NCI-H2081 (cell line): ENCODE measurements at places on chromosomes 5 and 9.

DNA sequence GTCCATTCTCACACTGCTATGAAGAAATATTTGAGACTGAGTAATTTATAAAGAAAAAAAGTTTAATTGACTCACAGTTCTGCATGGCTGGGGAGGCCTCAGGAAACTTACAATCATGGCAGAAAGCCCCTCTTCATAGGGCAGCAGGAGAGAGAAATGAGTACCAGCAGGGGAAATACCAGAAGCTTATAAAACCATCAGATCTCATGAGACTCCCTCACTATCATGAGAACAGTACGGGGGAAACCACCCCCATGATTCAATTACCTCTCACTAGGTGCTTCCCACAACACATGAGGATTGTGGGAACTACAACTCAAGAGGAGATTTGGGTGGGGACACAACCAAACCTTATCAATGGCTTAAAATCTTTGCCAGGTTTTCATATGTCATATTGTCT lies 20.3 kb upstream of the TENT4A start:
- DNase-seq: no peak

DNA sequence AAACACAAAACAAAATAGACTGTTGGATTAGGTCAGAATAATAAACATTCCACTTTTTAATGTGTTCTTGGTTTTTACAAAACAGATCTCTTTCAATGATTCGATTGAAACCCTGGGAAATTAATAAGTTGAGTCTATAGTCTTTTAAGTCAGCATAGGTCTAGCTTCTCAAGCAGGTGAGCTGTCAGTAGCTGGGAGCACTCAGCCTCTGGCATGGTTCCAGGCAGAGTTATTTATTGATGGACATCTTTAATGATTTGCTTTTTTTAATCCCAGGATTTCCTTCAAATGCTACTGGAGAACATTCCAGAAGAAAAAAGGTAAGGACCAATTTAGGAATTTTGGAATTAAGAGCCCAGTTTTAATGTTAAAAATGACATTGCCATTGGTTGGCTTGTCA lies 241.0 kb downstream of the AOPEP start:
- no peak for DNase-seq

- DNase-seq: no peak
These were observed 28.8 kb downstream of the ANXA6 start for GRCh38 chr5:151128817-151129216.

GRCh38 chr5:141345327-141345726 lies 1.7 kb downstream of the PCDHGA3 start:
- DNase-seq: no peak

- peak; percentile 89 for DNase-seq
These were observed 1638.5 kb upstream of the C9orf72 start for GRCh38 chr9:29211580-29212396.

DNA sequence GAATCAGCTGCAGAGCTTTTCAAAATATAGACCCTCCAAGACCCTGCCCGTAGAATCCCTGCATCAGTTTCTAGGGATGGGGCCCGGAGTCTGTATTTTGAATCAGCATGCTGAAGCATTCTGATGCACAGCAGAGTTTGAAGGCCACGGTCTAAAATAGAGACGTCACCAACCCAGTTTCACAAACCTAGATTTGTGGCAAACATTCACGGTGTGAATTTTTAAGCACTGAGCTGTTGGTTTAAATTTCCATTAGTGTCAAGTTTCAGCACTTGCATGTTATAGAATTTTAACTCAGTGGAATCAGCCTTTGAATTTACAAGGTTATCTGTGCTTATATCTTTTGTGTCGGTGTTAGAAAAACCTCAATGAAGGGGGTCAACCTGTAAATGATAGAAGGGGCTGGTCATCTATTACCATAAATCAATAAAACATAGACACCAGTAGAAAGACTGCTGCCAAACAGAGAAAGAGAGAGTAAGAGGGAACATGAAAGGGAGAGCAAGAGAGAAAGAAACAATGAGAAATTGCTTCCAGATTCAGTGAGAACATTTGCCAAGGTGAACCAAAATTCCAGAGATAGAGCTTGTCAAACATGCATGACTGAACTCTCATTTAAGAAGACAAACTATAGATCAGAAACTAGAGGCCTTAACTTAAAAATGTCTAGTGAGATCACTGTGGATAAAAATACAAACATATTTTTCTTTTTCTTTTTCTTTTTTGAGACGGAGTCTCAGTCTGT lies 414.9 kb downstream of the ZSWIM6 start:
- no peak for DNase-seq

- DNase-seq: no peak
These were observed 73.4 kb downstream of the C9orf85 start for GRCh38 chr9:71984831-71985281.

- no peak for DNase-seq
These were observed 31.0 kb downstream of the ANKH start for GRCh38 chr5:14840624-14841023.

DNA sequence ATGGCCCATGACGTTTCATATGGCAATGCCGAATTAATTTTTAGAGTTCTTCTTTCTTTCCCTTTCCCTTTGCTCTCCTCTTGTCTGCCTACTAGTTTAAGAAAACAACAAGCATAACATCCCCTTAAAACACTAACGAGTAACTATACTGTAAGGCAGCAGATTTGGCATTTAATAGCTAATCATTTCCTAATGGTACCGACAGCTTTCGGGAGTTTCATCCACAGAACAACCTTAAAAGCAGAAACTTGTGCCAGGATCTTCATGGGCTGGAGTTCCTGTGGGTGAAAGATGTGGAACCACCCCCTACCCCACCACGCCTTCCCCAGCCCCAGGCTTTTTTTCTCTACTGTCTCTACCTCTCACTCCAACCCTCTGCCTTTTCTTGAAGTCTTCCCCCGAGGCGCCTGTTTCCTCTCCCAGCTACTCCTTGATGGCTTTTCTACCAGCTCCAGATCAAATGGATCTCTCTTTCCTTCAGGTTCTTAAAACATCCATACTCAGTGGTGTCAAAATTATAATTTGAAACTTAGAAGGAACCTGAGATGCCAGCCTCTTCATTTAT lies 319.5 kb downstream of the PIK3R1 start:
- no peak for DNase-seq

GRCh38 chr9:133944746-133945135 lies 47.4 kb downstream of the VAV2 start:
- no peak for DNase-seq

GRCh38 chr9:130394320-130394719 lies 50.4 kb upstream of the ASS1 start:
- no peak for DNase-seq

- no peak for DNase-seq
These were observed 27.6 kb downstream of the ZDHHC11B start for GRCh38 chr5:756865-757345.

DNA sequence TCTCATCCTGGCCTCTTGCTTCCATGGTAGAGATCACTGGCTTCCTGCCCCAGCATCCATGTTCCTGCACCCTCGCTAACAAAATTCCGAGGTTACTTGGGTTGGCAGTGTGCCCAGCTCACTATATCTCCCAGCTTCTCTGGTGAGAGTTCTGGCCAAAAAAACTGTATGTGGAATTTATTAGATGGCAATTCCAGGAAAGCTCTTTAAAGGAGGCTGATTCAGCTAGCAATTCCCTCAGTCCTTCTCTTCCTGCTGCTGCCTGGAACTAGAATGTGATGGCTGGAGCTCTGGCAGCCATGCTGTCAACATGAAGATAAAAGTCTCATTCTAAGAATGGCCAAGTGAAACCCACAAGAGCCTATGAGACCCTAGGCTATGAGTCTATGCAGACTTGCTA lies 88.8 kb downstream of the SECISBP2 start:
- DNase-seq: no peak

- DNase-seq: no peak
These were observed 119.5 kb upstream of the ACOT12 start for GRCh38 chr5:81513473-81513872.

GRCh38 chr9:97366889-97367288 lies 45.0 kb upstream of the TDRD7 start:
- DNase-seq: no peak

DNA sequence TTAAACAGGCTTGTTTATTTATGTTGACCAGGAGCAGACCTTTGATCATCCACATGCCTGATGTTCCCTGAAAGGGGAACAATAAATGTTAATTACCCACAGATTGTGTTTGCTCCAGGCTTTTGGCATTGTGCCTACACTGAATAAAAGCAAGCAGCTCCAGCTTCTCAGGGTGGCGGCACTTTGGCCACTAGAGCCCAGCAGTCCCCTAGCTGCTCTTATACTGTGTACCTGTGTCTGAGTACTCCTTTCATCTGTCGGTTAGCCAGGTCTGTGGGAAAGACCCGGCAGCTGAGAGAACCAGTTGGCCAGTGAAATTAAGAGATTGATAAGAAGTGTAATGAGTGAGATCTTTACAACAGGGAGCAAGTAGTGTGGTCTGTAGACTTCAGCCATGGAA lies 254.8 kb upstream of the FTMT start:
- no peak for DNase-seq

DNA sequence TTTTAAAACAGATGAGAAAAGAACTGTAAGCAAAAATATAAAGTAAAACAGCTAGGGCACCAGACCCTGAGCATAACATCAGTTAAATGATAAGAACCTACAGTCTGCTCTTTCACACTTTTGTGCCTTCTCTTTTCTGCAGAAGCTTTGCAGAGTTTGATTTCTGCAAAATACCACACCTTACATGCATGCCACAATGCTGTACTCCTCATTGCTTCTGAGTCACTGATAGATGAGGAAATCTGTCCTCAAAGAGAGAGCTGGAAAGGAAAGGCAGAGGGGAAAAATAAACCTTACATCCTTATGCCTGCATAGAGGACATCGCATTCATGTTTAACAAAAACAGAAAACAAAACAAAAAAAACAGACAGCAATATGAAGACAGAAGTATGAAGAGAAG lies 142.9 kb downstream of the ATPSCKMT start:
- DNase-seq: no peak

DNA sequence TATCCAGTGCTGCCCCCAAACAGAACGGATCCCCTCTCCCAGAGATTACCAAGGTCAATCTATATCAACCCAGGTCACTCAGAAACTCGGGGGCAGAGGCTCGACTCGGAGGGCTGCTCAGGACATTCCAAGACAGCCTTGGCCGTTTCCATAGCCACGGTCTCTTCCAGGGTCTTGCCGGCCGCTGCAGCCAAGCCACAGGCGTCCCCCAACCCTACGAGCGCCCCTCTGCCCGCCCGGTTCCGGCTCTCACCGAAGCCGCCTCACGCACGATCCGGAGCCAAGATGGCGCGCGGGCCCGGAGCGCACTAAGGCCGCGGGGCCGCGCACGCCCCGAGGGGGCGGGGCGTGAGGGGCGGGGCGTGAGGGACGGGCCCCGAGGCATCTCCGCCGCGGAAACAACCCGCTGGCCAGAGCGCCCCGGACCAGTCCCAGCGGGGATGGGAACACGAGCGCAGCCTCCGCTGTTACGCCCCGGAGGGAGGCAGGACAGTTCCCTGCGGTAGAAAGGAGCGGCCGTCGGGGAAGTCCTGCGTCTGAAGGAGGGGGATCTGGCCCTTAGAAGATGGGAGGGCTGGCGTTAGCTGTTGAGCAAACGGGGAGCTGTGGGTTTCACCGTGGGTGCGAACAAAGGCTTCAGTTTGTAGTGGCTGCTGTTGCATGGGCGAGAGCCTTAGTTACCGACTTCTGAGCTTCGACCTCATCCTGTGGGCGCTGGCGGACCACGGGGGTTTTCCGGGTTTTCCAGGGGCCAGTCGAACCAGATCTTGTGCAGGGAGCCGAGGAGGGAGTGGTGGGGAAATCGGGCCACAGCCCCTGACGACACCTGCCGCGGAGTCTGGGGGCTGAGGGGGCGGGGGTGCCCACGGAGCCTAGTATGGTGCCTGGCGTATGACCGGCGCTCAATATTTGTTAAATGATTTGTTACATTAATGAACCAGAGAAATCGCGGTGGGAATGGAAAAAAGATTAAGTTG lies at the start of gene RPP25L:
Gene RPP25L, minus strand, starts transcription at position 287 of the 977 bp plus-strand sequence. CDS start 801 bp downstream, outside the sequence.
- DNase-seq: peak; percentile 89

- DNase-seq: no peak
These were observed 46.9 kb downstream of the FNIP1 start for GRCh38 chr5:131749723-131750470.

GRCh38 chr5:176530983-176531901 lies 6.0 kb downstream of the RNF44 start:
- DNase-seq: peak; percentile 12

DNA sequence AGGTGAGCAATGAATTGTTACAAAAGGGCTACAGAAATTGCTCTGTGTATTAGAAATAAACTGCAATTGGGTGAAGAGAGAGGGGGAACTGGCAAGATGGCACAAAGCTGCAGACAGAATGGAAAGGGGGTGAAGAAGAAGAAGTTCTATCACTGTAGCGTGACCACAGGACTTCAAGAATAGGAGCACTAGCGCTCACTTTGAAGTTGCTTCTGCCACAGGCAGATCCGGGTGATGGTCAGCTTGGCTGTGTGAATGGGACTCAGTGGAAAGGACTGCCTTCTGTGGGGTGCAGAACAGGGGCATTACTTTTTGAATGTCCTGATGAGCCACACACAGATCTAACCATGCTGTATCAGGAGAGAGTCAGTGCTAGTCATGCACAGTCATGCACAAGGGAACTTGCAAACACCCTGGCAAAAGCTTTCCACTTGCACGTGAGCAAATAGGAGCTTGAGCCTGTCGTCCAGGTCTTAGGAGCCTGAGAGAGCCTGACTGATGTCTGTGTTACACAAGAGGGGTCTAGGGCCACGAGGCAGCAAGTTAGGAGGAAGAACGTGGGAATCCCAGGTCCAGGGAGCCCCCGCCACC lies 16.3 kb downstream of the IL5 start:
- DNase-seq: no peak

DNA sequence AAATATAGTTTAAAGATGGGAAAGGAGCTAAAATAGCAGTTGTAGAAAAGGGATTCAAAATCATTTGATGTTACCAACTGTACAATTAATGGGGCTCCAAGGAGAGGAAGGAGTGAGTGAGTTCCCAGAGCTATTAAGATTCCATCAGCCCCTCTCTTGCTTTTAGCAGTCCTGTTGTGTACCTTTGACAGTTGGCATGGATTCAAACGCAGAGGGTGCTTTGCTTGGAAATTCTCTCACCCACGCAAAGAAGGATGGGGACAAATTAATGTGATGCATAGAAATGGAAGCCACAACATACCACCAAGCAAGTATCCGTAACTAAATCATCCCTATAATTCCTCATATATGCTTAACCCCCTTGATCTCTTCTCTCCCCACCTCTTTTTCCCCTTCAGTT lies 461.3 kb downstream of the EBF1 start:
- no peak for DNase-seq

GRCh38 chr9:38006163-38006562 lies 62.9 kb downstream of the SHB start:
- DNase-seq: no peak

DNA sequence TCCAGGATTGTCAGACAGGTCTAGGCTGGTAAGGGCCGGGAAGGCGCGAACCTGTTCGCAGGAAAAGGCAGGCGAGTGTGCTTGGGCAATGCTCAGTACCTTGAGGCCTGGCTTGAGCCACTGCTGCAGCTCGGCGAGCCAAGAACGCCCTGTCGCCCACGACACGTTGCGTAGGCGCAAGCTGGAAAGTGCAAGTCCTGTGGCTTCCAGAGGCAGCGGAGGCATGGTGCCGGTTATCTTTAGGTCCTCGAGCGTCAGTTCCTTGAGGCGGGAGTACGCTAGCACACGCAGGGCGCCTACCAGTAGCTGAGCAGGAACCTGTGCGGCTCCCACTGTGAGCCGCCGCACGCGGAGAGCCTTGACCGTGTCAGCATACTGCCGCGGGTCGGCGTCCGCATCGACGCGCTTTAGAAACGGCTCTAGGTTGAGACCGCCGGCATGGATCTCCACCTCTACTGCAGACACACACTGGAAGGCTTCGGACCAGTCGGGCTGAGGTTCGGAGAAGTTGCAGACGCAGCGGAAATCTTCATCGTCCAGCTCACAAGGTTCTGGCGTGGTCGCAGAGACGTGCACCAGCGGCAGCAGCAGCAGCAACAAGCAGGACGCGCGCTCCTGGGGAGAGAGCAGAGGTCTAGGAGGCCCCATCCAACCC lies 482 bp downstream of the CD14 start:
- no peak for DNase-seq
